HFFc6 (cell line): ENCODE measurements at places on chromosomes 12 and 14. TPM values are rescaled to one million over a fixed set of nuclear protein-coding genes. Genes with fewer than 3 reads are reported as not detected.
A peak's percentile ranks its signal among the peaks of the same experiment; 100 is the strongest.

- no peak for DNase-seq
- H3K36me3 ChIP-seq = no peaks in the 10 kb centered on the region
- peaks cover 86% of the 10 kb centered on the region for H3K4me1 ChIP-seq
- peaks cover 2% of the 10 kb centered on the region for H3K27me3 ChIP-seq
Measured at GRCh38 chr14:77039285-77040058, 11.0 kb upstream of the IRF2BPL start.

DNA sequence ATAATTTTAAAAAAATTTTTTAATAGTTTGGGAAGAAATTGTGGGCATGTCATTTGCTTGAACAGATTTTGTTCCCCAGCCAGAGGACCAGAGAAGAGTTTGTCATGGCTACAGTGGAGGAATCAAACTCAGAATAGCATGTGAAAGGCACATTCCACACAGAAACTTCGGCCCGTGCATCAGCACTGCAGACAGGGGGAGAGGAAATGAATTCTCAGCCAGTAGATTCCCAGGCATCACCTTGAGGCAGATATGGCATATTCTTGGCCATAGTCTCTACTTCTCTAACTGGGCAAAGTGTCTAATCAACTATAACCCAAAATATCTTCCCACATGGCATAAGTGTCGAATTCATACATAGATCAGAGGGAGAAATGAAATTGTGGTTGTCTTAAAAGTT is 153.3 kb downstream of the PRKCH start:
- DNase-seq = no peak
- H3K27me3 ChIP-seq = no peaks in the 10 kb centered on the region

The ISM2 gene
- total RNA-seq = not detected in 3 replicates

The CEP128 gene
- 4.7 to 10.3 TPM (median 7.4 TPM) in 3 replicates for total RNA-seq

The CPNE8 gene
- not detected in 2 replicates for total RNA-seq

- no peak overlapping the region for H3K4me3 ChIP-seq
- no peak overlapping the region for H3K27ac ChIP-seq
- H3K36me3 ChIP-seq = no peaks in the 10 kb centered on the region
- peak; percentile 1 for DNase-seq
- H3K27me3 ChIP-seq = no peaks in the 10 kb centered on the region; the same call in 1 of the 2 replicates
- H3K4me1 ChIP-seq = peaks cover 37% of the 10 kb centered on the region
Measured at GRCh38 chr12:102299731-102300130, 102.1 kb upstream of the PMCH start.

GRCh38 chr12:119666226-119666795 is 1.6 kb upstream of the PRKAB1 start:
- H3K27ac ChIP-seq = no peak overlapping the region
- H3K4me1 ChIP-seq = peaks cover 30% of the 10 kb centered on the region
- DNase-seq = no peak
- no peaks in the 10 kb centered on the region for H3K36me3 ChIP-seq
- H3K27me3 ChIP-seq = peaks cover 9% of the 10 kb centered on the region
- H3K4me3 ChIP-seq = no peak overlapping the region

GRCh38 chr12:109494348-109494881 is 17.0 kb downstream of the UBE3B start:
- peaks cover 29% of the 10 kb centered on the region for H3K36me3 ChIP-seq
- DNase-seq = no peak
- peaks cover 7% of the 10 kb centered on the region for H3K4me1 ChIP-seq
- no peak overlapping the region for H3K4me3 ChIP-seq

GRCh38 chr12:132783917-132784531 is 22.4 kb upstream of the ANKLE2 start:
- peaks cover 54% of the 10 kb centered on the region for H3K36me3 ChIP-seq
- H3K4me1 ChIP-seq = no peaks in the 10 kb centered on the region
- DNase-seq = no peak
- H3K27ac ChIP-seq = peak overlapping the region; percentile 11; the same call in 1 of the 2 replicates
- peaks cover 14% of the 10 kb centered on the region for H3K27me3 ChIP-seq

DNA sequence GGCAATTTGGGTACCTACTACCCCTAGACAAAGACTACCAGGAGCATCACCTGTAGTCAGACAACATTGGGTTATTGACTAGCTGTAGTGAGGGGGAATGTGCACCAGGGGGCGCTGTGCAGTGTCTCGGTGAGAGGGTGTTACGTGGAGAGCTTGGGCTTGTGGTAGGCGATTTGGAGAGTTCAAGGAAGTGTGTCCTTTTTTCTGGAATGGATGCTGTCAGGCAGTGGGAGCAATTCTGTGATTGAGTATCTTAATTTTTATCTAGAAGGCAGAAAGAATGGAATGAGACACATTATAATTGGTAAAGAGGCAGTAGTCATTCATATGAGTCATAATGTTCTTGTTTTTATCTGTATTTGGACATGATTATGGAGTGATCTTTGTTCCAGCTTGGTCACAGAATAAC is 187.7 kb downstream of the GALC start:
- H3K36me3 ChIP-seq = no peaks in the 10 kb centered on the region
- DNase-seq = peak; percentile 3
- H3K4me3 ChIP-seq = no peak overlapping the region

- H3K4me3 ChIP-seq = no peak overlapping the region
- DNase-seq = no peak
- H3K27ac ChIP-seq = no peak overlapping the region
- peaks cover 48% of the 10 kb centered on the region for H3K27me3 ChIP-seq
- H3K4me1 ChIP-seq = no peaks in the 10 kb centered on the region
- H3K36me3 ChIP-seq = no peaks in the 10 kb centered on the region
Measured at GRCh38 chr12:132424811-132425210, 65.1 kb upstream of the FBRSL1 start.

The CMKLR1 gene
- total RNA-seq = not detected in 3 replicates

DNA sequence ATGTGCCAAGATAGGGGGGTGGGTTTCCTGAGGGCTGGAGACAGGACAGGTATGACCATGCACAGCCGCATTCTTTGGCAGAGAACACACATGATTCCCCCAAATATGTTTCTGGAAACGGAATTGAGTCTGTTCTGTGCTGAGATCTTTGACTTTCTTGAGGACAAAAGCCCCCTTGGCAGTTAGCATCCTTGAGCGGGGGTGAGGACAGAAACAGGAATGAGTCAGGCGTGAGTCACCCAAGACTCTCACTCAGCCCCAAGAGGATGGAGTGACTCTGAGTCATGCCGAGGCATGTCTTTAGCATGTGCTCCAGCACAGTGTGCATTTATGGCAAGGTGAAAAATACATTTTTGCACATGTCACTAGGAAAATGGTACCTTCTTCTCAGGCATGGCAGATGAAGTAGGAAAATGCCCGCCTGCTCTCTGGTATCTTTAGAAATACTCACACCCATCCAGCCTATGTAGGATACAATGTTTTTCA is 52.1 kb downstream of the DAD1 start:
- no peaks in the 10 kb centered on the region; the same call in 1 of the 2 replicates for H3K27me3 ChIP-seq
- no peaks in the 10 kb centered on the region for H3K36me3 ChIP-seq
- peak; percentile 93 for DNase-seq
- peaks cover 87% of the 10 kb centered on the region for H3K4me1 ChIP-seq
- H3K4me3 ChIP-seq = peak overlapping the region; percentile 57

The CTSG gene
- total RNA-seq = not detected in 3 replicates

DNA sequence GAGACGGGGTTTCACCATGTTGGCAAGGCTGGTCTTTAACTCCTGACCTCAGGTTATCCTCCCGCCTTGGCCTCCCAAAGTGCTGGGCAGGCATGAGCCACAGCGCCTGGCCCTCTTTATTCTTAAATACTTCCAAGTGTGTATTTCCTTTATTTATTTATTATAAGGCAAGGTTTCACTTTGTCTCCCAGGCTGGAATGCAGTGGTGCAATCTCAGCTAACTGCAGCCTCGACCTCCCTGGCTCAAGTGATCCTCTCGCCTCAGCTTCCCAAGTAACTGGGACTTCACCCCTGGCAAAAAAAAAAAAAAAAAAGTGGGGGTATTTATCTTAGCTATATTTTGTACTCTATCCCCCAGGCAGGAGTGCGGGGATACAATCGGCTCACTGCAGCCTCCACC is 6.8 kb downstream of the FAM216A start:
- no peaks in the 10 kb centered on the region for H3K4me1 ChIP-seq
- H3K36me3 ChIP-seq = 0 out of 2 replicates have a peak, but pooled peaks cover 4% of the 10 kb centered on the region
- no peaks in the 10 kb centered on the region; the same call in 1 of the 2 replicates for H3K27me3 ChIP-seq
- DNase-seq = no peak
- no peak overlapping the region for H3K27ac ChIP-seq

DNA sequence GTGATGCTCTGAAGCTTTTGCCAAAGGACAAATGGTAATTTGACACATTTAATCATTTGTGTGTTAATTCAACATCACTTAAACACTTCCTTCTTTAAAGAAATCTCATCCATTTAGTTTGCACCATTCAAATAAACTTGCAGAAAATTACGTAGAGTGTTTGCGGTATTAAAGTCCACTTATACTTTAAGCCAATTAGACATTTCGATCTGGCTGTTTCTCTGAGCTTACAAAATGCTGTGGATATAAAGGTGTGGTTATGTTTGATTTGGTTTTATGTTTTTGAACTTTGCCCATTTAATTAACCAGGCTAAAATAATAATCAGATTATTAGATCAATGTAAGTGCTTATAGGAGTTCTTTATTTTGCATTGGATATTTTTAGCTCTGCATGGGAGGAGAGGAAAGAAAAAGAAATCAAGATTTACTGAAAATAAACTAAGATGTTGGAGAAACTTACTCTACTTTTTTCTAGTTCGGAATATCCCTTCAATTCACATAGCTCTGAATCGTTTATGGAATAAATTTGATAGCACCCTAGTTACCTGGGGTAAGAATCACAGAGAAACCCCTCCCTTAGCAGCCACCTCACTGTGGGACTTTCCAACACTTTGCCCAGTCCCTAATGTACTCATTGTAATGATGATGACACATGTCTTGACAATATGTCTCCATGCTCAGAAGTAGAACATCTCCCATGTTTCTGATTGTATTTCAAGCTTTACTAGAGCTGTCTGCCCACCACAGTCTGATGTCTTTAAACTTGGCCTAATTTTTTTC is 268.0 kb downstream of the BTG1 start:
- no peaks in the 10 kb centered on the region for H3K36me3 ChIP-seq
- no peaks in the 10 kb centered on the region; the same call in 1 of the 2 replicates for H3K27me3 ChIP-seq
- no peak overlapping the region for H3K4me3 ChIP-seq
- no peaks in the 10 kb centered on the region for H3K4me1 ChIP-seq
